Regular cardiac myocyte (primary cell): ENCODE measurements at places on chromosomes 6 and 20. TPM values are rescaled to one million over a fixed set of nuclear protein-coding genes. Genes with fewer than 3 reads are reported as not detected.

The LHFPL5 gene
- total RNA-seq = not detected in 2 replicates

The OPN5 gene
- not detected in 2 replicates for total RNA-seq

The SPATA25 gene
- 0.19 and 0.28 TPM in 2 replicates for total RNA-seq

The LST1 gene
- not detected in 2 replicates for total RNA-seq

The FAM83C gene
- under 0.01 TPM in 1 of 2 replicates, not detected in the other for total RNA-seq

The BMP5 gene
- 0.38 and 1.1 TPM in 2 replicates for total RNA-seq

The TMEM200A gene
- 124 and 232 TPM in 2 replicates for total RNA-seq

The QKI gene
- total RNA-seq = 127 and 133 TPM in 2 replicates

The KCNG1 gene
- total RNA-seq = 5.4 and 13.5 TPM in 2 replicates

The OTOR gene
- total RNA-seq = not detected in 2 replicates

The CST2 gene
- 6.9 and 38.1 TPM in 2 replicates for total RNA-seq

The EBF4 gene
- under 0.01 and 0.56 TPM in 2 replicates for total RNA-seq

The SLC17A9 gene
- total RNA-seq = 7.9 and 21.9 TPM in 2 replicates

The CYP39A1 gene
- total RNA-seq = under 0.01 and 1.1 TPM in 2 replicates

The TFEB gene
- total RNA-seq = 3.4 and 5.0 TPM in 2 replicates

The PTK6 gene
- under 0.01 TPM in 1 of 2 replicates, not detected in the other for total RNA-seq

The NEURL2 gene
- total RNA-seq = 1.5 and 5.1 TPM in 2 replicates

The NMBR gene
- under 0.01 and 0.28 TPM in 2 replicates for total RNA-seq

The HMGN3 gene
- total RNA-seq = 23.1 and 56.6 TPM in 2 replicates

The REM1 gene
- 0.19 and 0.28 TPM in 2 replicates for total RNA-seq

The IRAK1BP1 gene
- total RNA-seq = 1.9 and 2.5 TPM in 2 replicates

The ECT2L gene
- under 0.01 TPM in 1 of 2 replicates, not detected in the other for total RNA-seq

The TBX18 gene
- total RNA-seq = 37.5 and 49.8 TPM in 2 replicates

The F13A1 gene
- total RNA-seq = not detected in 2 replicates

The FAM209B gene
- total RNA-seq = not detected in 2 replicates

The EPHA7 gene
- total RNA-seq = 0.28 and 1.3 TPM in 2 replicates

The LPA gene
- total RNA-seq = under 0.01 TPM in 1 of 2 replicates, not detected in the other

The BPI gene
- total RNA-seq = 0.28 TPM in 1 of 2 replicates, not detected in the other

The IL17A gene
- total RNA-seq = not detected in 2 replicates

The KCTD20 gene
- 90.1 and 162 TPM in 2 replicates for total RNA-seq

The RAMACL gene
- total RNA-seq = 0.38 and 1.1 TPM in 2 replicates

The TMEM217 gene
- total RNA-seq = 1.2 and 2.5 TPM in 2 replicates

The EDN1 gene
- 46.8 and 87.4 TPM in 2 replicates for total RNA-seq

The HRH3 gene
- not detected in 2 replicates for total RNA-seq

The LBP gene
- total RNA-seq = 0.56 TPM in 1 of 2 replicates, not detected in the other

The VSTM2L gene
- 2.5 and 3.7 TPM in 2 replicates for total RNA-seq

The CALHM5 gene
- 11.7 and 17.2 TPM in 2 replicates for total RNA-seq

The MAS1L gene
- total RNA-seq = not detected in 2 replicates

The SLC2A10 gene
- 32.2 and 49.3 TPM in 2 replicates for total RNA-seq

The FUT9 gene
- not detected in 2 replicates for total RNA-seq

The OPRM1 gene
- total RNA-seq = not detected in 2 replicates

The KCNB1 gene
- total RNA-seq = under 0.01 TPM in 2 replicates

The TGM2 gene
- 371 and 457 TPM in 2 replicates for total RNA-seq

The CLDN20 gene
- not detected in 2 replicates for total RNA-seq

The MYCT1 gene
- 19.7 and 22.2 TPM in 2 replicates for total RNA-seq

The IP6K3 gene
- under 0.01 and 0.28 TPM in 2 replicates for total RNA-seq
